ENCODE measurements at places on chromosomes 5 and 9. TPM values are rescaled to one million over a fixed set of nuclear protein-coding genes. Genes with fewer than 3 reads are reported as not detected.

The SEC16A gene
- 40.9 TPM for total RNA-seq

The TRPM3 gene
- total RNA-seq = under 0.01 TPM

The MARCOL gene
- total RNA-seq = not detected

The DBH gene
- total RNA-seq = not detected

The ZFP2 gene
- 1.8 TPM for total RNA-seq

The TPM2 gene
- 967 TPM for total RNA-seq

The SLC25A2 gene
- 1.0 TPM for total RNA-seq

The OR13C9 gene
- total RNA-seq = not detected

The TNIP1 gene
- 56.0 TPM for total RNA-seq

The GABRA1 gene
- total RNA-seq = not detected

The C5orf24 gene
- 31.4 TPM for total RNA-seq

The KIF27 gene
- 3.8 TPM for total RNA-seq

The OGN gene
- total RNA-seq = 17.5 TPM

The ANXA2R gene
- total RNA-seq = 1.7 TPM

The NEUROG1 gene
- total RNA-seq = not detected

The CACNA1B gene
- total RNA-seq = under 0.01 TPM

The HSPB3 gene
- total RNA-seq = 0.33 TPM

The NDUFB6 gene
- 22.8 TPM for total RNA-seq

The NFIB gene
- 40.7 TPM for total RNA-seq

The OR1L4 gene
- total RNA-seq = not detected

The CATSPER3 gene
- 0.17 TPM for total RNA-seq

The HCN1 gene
- not detected for total RNA-seq

The SLCO4C1 gene
- not detected for total RNA-seq

The CDX1 gene
- 0.17 TPM for total RNA-seq

The PDE6A gene
- not detected for total RNA-seq

The CNTNAP3B gene
- 1.2 TPM for total RNA-seq

The PDE8B gene
- not detected for total RNA-seq

The RAD50 gene
- 42.8 TPM for total RNA-seq

The NOL8 gene
- total RNA-seq = 24.3 TPM

The SLC1A1 gene
- 7.7 TPM for total RNA-seq

The OR1J2 gene
- not detected for total RNA-seq

The IFNB1 gene
- not detected for total RNA-seq

The PCDHA4 gene
- total RNA-seq = 0.29 TPM

The ECM2 gene
- total RNA-seq = 5.7 TPM

The EDIL3 gene
- 40.4 TPM for total RNA-seq

The SLC6A18 gene
- total RNA-seq = not detected

The TERT gene
- total RNA-seq = not detected

The TAS2R1 gene
- total RNA-seq = not detected

The LHX3 gene
- total RNA-seq = under 0.01 TPM

The KIF20A gene
- total RNA-seq = 12.2 TPM

The C5orf52 gene
- total RNA-seq = not detected

The TXNDC8 gene
- not detected for total RNA-seq

The EQTN gene
- not detected for total RNA-seq

Data from smooth muscle cell of trachea (primary cell).